Naive thymus-derived CD8-positive, alpha-beta T cell (primary cell): ENCODE measurements at places on chromosomes 2 and 18. TPM values are rescaled to one million over a fixed set of nuclear protein-coding genes. Genes with fewer than 3 reads are reported as not detected.

The TSPYL6 gene
- polyA plus RNA-seq: not detected

The RGPD5 gene
- polyA plus RNA-seq: 6.2 TPM

The UNC50 gene
- 41.7 TPM for polyA plus RNA-seq

The TNFAIP6 gene
- not detected for polyA plus RNA-seq

The SOWAHC gene
- not detected for polyA plus RNA-seq

DNA sequence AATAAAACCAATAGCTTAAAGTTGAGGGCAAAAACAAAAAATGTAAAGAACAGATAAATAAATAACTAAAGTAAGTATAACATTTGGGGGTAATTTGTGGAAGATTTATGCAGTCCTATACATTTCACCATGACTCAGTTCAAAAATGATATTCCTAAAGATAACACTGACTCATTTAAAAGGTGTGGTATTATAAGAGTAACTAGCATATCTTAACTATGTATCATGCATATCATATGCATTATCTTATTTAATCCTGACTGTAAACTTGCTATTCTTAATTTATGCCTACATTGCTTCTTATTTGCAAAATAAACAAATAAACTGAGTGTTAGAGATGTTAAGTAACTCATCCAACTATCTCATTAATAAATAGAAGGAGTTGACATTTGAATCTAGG is 726.5 kb upstream of the PKDCC start:
- H3K27me3 ChIP-seq: no peaks in the 10 kb centered on the region
- DNase-seq: no peak
- no peak overlapping the region for H3K4me3 ChIP-seq
- H3K36me3 ChIP-seq: no peaks in the 10 kb centered on the region
- no peaks in the 10 kb centered on the region for H3K4me1 ChIP-seq
- no peak overlapping the region for H3K27ac ChIP-seq

DNA sequence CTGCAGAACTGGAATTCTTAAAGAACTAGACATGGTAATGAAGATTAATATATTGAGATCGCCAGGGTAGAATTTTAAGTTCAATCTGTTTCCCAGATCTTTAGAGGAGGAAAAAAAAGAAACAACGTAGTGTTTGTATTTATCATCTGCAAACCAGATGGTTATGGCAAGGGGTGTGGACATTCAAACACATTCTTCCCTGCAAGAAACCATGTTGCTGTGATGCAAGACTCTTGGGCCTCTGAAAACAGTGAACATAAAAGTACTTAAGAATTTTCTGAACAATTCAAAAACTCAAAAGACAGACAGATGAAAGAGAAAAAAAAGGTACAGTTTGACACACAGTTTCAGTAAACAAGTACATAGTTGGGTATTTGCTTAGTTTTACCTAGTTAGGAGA is 35.6 kb downstream of the COL5A2 start:
- H3K36me3 ChIP-seq: no peaks in the 10 kb centered on the region
- no peak overlapping the region for H3K4me3 ChIP-seq
- DNase-seq: no peak
- no peaks in the 10 kb centered on the region for H3K4me1 ChIP-seq

DNA sequence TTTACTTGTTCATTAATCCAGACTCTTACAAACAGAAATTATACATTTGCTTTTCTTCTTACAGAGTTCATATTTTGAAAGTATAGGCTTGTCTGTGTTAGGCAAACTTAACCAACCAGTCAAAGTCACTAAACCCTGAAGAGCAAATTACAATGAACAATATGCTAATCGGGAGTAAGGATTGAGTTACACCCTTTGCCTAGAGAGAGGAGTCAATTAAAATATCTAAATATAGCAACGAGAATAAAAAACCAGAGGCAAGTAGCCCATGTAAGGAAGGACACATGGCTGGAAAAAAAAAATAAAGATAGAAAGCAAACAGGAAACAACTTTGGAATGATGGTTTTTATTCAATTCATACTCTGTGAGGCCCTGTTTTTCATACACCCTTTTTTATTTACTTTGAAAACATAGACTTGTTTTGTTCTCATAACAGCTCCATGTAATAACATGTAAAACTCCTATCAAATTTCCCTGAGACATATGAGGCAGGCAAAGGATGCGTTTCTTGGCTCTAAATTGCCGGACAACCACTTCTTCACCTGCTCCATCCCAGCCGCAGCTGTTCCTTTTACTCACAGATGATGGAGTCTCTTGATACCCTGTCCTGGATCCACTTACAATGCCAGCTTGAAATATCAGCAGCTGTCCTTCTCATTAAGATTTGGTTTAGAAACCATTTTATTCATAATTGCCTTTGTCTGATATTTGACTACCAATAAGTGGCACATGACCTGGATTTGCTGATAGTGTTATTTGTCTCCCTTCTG is 767.7 kb upstream of the GCFC2 start:
- no peaks in the 10 kb centered on the region for H3K4me1 ChIP-seq
- H3K36me3 ChIP-seq: no peaks in the 10 kb centered on the region
- DNase-seq: no peak

DNA sequence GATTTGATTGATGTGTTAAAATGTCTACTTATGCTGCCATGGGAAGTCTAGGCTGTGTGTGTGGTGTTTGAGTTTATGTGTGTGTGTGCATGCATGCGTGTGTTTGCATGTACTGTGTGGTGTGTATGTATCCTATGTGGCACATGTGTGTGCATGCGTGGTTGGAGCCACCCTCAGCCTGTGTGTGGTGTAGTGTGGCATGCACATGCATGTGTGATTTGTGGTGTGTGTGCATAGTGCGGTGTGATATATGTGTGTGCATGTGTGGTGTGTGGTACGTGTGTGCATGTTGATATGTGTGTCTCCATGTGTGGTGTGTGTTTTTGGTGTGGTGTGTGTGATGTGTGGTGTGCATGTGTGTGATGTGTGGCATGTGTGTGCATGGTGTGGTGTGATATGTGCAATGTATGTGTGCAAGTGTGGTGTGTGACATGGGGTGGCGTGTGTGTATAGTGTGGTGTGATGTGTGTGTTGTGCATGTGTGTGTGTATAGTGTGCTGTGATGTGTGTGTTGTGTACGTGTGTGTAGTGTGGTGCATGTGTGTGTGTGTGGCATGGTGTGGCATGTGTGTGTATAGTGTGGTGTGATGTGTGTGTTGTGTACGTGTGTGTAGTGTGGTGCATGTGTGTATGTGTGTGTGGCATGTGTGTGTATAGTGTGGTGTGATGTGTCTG is 66.6 kb upstream of the HDAC4 start:
- no peak overlapping the region for H3K27ac ChIP-seq
- H3K27me3 ChIP-seq: no peaks in the 10 kb centered on the region
- no peaks in the 10 kb centered on the region for H3K36me3 ChIP-seq
- no peak overlapping the region for H3K4me3 ChIP-seq
- no peak for DNase-seq

DNA sequence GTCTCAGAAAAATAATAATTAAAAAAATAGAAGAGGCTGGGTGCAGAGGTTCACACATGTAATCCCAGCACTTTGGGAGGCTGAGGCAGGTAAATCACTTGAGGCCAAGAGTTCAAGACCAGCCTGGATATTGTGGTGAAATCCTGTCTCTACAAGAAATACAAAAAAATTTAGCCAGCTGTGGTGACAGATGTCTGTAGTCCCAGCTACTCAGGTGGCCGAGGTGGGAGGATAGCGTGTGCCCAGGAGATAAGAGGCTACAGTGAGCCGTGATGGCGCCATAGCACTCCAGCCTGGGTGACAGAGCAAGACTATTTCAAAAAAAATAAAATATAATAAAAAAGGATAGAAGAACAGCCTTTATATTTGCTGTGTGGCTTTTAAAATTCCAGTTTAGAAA is 35.9 kb downstream of the SMC6 start:
- H3K4me3 ChIP-seq: no peak overlapping the region
- DNase-seq: no peak
- no peaks in the 10 kb centered on the region for H3K4me1 ChIP-seq
- H3K27ac ChIP-seq: no peak overlapping the region

- H3K27ac ChIP-seq: no peak overlapping the region
- peaks cover 23% of the 10 kb centered on the region for H3K4me1 ChIP-seq
- peaks cover 48% of the 10 kb centered on the region for H3K27me3 ChIP-seq
- no peaks in the 10 kb centered on the region for H3K36me3 ChIP-seq
These were observed 2.5 kb upstream of the POMC start for GRCh38 chr2:25170888-25171287.

DNA sequence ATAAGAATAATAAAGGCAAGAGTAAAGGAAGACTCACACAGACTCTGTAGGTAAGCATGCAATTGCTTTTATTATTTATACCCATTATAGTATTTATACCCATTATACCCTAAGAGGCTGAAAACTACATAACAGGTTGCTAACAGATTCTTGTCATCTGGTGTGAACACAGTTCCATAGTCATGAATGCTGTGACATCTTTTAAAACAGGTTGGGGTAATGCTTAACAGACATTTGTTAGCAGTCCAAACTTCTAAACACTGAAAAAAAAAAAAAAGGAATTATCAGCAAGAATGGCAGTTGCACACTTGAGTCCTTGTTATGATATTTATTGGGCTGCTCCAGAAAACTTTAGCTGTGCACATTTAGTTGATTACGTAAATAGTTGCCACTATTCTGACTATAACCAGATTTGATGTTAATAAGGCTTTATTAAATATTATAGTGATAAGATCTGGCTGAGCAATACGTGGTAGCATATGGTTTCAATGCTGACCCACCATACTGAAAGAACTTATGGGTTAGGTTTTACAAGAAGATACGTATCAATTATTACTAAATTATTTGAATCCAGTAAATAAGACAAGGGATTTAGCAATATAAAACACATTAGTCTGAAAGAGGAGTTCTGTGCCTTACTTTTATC is 888.8 kb downstream of the LRRTM4 start:
- no peaks in the 10 kb centered on the region for H3K4me1 ChIP-seq
- H3K36me3 ChIP-seq: no peaks in the 10 kb centered on the region
- no peak for DNase-seq
- no peak overlapping the region for H3K4me3 ChIP-seq
- no peaks in the 10 kb centered on the region for H3K27me3 ChIP-seq

DNA sequence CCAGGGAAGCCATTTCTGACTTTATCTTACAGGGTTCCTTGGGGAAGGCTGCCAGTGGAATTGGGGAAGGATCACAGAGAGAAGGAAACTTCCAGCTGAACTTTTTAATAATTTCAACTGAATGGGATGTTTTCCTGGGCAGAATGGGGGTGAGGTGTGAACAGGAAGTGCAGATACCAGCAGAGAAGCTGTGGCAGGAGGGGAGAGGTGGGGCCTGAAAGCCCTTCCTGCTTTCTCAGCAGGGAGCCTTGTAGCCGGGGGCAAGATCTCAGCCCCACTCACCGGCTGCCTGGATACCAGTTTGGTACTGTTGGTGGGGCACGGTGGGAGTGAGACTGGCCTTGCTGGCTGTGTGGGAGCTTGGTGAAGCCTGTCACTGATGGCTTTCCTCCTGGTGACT is 170.5 kb downstream of the ZBTB7C start:
- H3K27me3 ChIP-seq: peaks cover 58% of the 10 kb centered on the region
- H3K27ac ChIP-seq: no peak overlapping the region
- DNase-seq: no peak
- H3K36me3 ChIP-seq: peaks cover 33% of the 10 kb centered on the region
- no peaks in the 10 kb centered on the region for H3K4me1 ChIP-seq

DNA sequence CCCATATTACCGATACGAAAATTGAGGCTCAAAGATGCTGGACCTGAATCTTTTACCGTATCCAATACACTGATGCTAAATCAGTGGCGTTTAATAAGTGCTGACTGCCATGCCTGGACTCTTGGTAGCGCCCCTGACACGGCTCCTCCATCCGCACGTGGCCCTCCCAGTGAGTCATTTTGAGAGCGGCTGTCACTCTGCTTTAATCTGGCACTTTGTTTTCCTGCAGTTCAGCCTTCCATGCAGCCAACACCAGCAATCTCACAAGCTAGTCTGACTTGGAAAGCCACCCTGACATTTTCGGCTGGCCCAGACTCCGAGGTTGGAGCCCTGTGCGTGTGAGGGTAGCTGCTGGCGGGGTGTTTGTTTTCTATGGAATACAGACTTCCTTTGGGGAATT is 155.1 kb upstream of the LMAN1 start:
- H3K36me3 ChIP-seq: no peaks in the 10 kb centered on the region
- no peaks in the 10 kb centered on the region for H3K4me1 ChIP-seq
- H3K4me3 ChIP-seq: no peak overlapping the region
- H3K27me3 ChIP-seq: peaks cover 25% of the 10 kb centered on the region
- H3K27ac ChIP-seq: no peak overlapping the region

- no peaks in the 10 kb centered on the region for H3K4me1 ChIP-seq
- H3K27ac ChIP-seq: no peak overlapping the region
- H3K27me3 ChIP-seq: peaks cover 3% of the 10 kb centered on the region
- H3K4me3 ChIP-seq: no peak overlapping the region
- no peak for DNase-seq
- H3K36me3 ChIP-seq: no peaks in the 10 kb centered on the region
These were observed 73.1 kb downstream of the FTCDNL1 start for GRCh38 chr2:199777916-199778315.

DNA sequence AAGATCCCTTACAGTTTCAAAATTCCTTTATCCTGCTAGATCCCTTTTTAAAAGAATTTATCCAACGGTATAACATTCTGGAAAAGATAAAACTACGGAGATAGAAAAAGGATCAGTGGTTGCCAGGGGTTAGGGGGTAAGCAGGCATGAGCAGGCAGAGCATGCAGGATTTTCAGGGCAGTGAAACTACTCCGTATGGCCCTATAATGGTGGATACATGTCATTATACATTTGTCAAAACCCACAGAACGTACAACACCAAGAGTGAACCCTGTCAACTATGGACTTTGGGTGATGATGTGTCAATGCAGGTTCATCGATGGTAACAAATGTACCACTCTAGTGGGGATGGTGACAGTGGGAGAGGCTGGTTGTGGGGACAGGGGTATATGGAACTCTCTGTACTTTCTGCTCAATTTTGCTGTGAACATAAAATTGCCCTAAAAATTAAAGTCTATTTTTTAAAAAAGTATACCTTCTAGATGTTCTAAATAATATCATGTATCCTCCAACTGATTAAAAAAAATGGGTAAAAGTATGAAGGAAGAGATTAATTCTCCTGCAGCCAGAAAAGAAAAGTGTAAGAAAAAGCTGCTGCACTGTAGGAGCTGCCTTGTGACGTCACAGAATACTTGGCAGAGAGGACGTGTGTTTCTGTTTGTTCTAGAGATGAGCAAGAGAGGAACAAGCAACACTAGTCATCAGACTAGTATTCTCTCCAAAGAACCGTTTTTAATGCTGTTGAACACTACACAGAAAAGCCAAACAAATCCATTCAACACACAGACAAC is 23.6 kb downstream of the ANKRD44 start:
- DNase-seq: peak; percentile 57
- H3K27ac ChIP-seq: peak overlapping the region; percentile 97

DNA sequence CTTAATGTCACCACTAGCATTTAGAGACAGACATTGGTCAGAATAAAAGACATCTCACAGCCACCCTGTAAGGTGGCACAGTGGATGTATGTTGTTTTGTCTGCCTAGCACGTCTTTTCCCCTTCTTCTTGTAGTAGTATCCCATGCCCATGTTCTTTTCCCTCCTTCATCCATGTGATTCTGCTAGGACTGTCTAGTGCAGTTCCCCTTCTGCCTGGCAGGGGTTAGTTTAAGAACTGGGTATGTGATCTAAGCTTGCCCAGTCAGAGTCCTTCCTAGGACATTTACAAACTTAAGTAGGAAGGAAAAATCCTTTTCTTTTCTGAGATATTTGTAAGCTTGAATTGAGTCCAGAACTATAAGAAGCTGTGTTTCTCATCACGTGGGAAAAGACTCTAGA is 172.3 kb downstream of the BABAM2 start:
- no peaks in the 10 kb centered on the region for H3K4me1 ChIP-seq
- no peaks in the 10 kb centered on the region for H3K27me3 ChIP-seq
- DNase-seq: no peak
- H3K36me3 ChIP-seq: peaks cover 12% of the 10 kb centered on the region
- no peak overlapping the region for H3K4me3 ChIP-seq
